Astrocyte (in vitro differentiated cells and primary cell): ENCODE measurements at places on chromosomes 11 and 22.
A peak's percentile ranks its signal among the peaks of the same experiment; 100 is the strongest.

GRCh38 chr11:61899146-61899841 lies 7.9 kb upstream of the FADS3 start:
- peak; percentile 29 for DNase-seq

DNA sequence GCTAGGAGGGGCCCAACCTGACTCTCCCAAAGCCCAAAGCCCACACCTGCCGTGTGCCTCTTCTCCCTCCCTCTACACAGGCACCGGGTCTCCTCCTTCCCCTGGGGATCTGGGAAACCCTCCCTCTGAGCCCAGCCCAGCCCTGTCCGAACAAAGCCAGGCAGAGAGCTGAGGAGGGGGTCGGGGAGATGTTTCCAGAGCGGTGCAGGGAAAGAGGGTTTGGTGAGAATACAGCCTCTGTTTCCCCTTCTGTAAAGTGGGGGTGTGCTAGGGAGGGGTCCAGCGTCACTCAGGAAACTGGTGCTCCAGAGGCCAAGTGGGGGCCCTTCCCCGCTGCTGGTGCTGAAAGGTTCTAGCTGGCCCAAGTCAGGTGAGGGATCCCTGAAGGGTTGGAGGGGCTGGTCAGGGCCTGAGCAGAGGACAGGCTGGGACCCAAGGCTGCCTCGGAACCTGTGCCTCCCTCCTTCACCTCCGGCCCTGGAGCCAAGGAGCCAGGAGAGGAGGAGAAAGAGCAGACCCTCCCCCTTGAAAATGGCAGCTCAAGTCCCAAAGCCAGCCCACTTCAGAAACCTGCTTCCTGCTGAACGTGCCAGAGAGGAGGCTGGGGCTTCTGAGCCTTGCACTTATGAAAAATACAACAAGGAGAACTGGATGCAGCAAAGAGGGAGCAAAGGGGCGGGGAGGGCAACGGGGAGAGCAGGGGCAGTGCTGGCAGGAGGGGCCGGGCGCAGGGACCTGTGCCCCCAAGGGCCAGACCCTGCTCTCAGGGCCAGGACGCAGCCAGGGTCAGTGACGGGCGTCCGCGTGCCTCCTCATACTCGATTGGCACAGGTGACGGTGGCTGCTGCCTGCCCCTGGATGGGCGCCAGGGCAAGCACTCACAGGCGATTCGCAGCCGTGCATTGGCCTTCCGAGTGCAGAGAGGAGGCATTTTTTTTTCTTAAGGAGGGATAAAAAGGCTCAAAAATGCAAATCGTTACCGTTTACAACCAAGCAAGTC lies 43.2 kb downstream of the MACROD1 start:
- DNase-seq: no peak

DNA sequence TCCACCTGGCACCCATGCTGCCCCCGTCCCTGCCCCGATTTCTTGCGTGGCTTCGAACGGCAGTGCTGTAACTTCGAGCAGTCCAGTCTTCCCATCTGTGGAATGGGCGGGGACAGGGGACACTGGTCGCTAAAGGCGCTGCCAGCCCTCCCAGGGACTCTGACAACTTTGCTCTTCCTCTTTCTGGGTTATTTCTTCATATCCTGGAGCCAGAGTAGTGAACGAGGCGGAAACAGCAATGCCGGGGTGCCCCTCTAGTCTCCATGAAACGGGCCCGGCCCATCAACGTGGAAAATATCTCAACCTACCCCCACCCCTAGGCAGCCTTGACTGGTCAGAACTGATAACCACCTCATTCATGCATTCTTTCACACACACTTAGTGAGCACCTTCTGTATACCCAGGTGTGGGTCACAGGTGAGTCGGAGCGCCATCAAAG lies 42.8 kb downstream of the TRIOBP start:
- DNase-seq: no peak

- no peak for DNase-seq
Observed at GRCh38 chr11:132245403-132246385, 875.3 kb downstream of the NTM start.

DNA sequence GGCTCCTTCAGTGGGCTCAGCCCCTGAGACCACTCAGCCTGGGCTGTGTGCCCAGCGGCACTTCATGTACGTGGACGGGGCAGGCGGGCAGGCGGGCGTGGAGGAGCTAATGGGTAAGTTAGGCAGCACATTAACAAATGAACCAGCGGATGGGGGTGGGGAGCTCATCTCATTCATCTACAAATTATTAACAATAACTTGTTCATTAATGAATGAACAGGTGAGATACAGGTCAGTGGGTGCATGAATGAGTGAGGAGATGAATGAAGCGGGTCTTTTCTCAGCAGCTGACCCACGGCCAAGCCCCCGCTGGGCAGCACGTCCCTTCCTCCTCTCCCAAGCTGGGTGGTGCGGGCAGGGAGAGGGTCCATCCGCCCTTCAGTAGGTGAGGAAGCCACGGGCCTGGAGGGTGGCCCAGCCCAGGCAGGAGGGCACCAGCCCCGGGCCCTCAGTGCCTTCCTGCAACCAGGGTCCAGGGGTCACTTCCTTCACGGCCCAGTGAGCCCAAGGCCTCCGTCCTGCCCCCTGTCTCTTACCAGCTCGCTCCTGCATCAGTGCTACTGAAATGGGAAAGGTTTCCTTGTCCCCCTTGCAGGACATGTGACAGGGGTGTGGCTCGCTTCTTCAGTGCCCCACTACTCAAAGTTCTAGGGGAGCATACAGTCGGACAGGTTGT lies 60.5 kb upstream of the KCNQ1OT1 start:
- no peak for DNase-seq

DNA sequence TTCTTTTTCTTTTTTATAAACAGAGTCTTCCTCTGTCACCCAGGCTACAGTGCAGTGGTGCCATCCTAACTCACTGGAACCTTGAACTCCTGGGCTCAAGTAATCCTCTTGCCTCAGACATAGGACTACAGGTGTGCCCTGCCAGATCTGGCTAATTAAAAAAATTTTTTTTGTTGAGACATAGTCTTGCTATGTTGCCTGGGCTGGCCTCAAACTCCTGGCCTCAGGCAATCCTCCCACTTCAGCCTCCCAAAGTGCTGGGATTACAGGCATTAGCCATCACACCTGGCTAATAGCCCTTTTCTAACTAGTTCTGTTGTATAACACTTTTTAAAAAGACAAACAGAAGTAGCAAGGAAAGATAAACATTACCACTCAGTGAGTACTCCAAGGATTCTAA lies 57.4 kb downstream of the CSTF3 start:
- DNase-seq: no peak

- DNase-seq: no peak
Observed at GRCh38 chr11:68707527-68707926, 23.2 kb downstream of the GAL start.

DNA sequence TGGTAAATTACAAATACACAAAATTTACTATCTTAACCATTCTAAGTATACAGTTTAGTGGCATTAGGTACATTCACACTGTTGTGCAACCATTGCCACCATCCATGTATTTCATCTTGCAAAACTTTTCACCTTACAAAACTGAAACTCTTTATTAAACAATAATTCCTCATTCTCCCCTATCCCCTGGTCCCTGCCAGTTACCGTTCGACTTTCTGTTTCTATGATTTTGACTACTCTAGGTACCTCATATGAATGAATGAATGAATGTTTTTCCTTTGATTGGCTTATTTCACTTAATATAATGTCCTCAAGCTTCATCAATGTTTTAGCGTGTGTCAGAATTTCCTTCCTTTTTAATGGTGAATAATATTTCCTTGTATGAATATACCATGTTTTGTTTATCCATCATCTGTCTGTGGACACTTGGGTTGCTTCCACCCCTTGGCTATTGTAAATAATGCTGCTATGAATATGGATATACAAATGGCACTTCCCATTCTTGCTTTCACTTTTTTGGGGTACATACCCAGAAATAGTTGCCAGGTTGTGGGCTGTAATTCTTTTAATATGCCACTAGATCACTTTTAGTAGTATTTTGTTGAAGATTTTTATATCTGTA lies 93.0 kb downstream of the UVRAG start:
- DNase-seq: no peak

DNA sequence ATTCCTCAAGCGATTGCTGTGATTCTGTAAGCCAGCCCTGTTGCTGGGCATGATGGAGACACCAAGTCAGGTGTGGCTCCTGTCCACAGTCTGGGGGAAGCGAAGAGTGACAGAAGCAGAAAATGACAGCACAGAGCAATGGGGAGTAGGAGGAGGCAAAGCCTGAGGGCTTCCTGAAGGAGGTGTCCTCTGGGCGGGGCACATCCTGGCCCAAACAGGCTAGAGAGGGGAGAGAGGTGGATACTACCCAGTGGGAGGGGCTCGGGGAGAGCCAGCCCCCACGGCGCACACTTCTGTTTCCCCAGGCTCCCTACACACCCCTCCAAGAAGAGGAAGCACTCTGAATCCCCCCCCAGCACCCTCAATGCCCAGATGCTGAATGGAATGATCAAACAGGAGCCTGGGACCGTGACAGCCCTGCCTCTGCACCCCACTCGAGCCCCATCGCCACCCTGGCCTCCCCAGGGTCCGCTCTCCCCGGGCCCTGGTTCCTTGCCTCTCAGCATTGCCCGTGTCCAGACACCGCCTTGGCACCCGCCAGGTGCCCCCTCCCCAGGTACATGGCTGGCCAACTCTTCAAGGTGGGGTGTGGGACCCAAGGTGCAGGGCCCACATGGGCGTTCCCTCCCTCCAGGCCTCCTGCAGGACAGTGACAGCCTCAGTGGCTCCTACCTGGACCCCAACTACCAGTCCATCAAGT lies 18.9 kb downstream of the MYRF start:
- no peak for DNase-seq

DNA sequence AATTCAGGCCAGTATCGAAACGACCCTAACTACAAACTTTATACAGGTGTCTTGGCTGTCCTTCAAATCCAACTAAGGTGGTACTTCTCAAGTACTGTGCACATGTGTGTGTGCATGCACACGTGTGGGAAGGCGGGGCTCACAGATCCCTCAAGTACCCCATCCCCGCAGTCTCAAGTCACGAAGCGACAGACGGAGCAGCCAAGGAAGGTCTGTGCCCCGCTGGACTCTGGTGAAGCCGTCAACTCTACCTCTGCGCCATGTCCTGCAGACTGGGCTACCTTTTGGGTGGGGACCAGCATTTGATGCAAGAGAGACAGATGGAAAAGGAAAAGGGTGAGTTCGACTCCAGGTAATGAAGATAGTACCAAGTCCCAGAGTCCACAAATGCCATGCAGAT lies 169.0 kb downstream of the CRYBB2 start:
- no peak for DNase-seq

GRCh38 chr11:102120437-102120973 lies 10.3 kb downstream of the YAP1 start:
- DNase-seq: no peak

DNA sequence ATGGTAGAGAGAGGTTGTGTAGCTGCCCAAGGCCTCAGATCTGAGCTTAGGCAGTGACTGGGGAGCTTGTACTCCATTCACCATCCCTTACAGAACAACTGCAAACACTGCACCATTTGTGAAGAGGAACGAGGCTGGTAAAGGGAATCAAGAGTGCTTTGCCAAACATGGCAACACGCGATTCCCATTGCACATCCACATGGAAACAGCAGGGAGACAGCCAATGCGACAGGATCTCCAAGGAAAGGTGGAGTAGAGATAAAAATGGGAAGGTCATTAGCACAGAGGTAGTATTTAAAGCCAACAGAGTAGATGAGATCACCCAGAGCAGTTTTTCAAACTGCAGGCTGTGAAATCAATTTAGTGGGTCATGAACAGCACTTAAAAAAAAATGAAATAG lies 42.0 kb downstream of the TCF20 start:
- DNase-seq: no peak

DNA sequence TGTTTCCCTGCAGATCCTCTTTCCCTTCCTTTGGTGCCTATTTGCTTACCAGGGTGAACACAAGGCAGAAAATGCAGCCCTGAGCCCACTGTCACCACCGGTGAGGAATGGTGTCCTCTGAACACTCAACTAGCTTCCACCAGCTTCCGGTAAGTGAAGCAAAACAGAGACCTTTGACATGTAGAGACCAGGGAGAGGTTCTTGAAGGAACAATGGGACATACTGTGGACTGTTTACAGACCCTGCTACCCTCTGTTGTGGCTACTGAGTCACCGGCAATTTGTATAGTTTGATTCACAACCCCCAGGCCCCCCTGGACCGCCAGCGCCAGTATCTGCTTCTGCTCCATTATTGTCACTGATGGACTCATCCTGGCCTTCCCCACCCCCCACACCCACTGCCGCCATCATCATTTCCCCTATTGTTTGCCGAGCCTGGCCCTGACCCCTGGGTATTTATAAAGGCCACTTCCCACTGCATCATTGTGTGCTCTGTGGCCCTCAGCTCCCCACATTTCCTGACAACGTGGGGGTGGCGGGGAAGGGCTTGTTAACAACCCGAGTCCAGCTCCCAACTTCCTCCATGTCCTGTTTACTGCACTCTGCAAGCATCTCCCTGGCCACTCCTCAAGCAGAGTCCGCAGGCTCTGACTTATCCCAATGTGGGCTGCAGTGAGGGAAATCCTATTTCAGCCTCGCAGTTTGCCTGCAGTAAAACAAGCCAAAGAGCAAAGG lies 252.9 kb downstream of the ETS1 start:
- DNase-seq: no peak

- no peak for DNase-seq
Observed at GRCh38 chr11:20017320-20017719, 143.0 kb downstream of the DBX1 start.

- DNase-seq: peak; percentile 92
Observed at GRCh38 chr11:124934862-124935547, 842 bp downstream of the HEPACAM start.

DNA sequence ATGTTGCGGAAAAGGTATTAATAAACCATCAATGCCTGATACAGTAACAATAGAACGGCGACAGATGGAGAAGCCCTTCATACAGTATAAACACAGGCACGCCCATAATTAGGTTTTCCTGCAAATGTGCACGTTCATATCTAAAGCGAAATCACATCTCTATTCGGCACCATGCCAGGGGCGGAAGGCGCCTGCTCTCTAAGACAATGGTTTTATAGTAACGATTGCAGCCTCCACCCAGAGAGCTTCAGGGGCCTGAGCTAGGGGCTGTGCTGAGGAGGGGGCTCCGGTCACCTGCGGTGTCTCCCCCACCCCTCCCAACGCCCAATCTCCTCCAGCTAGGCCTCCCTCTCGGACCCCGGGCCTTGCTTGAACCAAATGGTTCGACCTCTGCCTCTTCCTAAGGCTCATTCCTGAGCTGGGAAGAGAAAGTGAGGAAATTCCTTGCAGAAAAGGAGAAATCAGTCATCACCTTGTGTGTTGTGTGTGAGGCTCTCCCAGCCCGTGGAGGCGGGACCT lies 9.6 kb downstream of the KRTAP5-5 start:
- no peak for DNase-seq

- DNase-seq: no peak
Observed at GRCh38 chr11:95294701-95295100, 63.7 kb upstream of the SESN3 start.

- DNase-seq: no peak
Observed at GRCh38 chr11:74909385-74909784, 39.5 kb downstream of the XRRA1 start.

- DNase-seq: no peak
Observed at GRCh38 chr11:20075627-20076026, 84.6 kb downstream of the DBX1 start.
